ENCODE measurements at places on chromosomes 16 and 17.

- DNase-seq, result no peak
Observed at GRCh38 chr16:56637814-56638750, at the start of gene MT1A. TSS of gene MT1A (plus strand) at chr16:56638666. CDS start at chr16:56638739, 73 bp downstream.

DNA sequence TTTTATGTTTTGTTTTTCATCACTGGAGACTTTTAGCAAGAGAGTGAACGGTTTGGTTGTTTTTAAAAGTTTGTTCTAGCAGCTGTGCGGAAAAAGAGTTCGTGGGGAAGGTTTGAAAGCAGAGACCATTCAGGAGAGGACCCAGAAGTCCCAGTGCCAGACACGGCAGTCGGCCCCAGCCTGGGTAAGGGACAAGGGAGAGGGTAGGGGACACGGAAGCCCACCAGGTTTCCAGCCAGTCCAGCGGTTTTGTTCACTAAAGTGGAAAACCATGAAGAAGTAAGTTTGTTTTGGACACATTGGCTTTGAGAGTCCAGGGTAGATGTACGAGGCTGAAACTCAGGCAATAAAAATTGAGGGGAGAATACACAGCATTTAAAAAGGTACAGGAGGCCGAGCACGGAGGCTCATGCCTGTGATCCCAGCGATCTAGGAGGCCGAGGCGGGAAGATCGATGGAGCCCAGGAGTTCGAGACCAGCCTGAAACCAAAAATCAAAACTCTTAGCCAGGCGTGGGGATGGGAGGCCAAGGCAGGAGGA is 56.8 kb upstream of the RPH3AL start:
- no peak for DNase-seq

DNA sequence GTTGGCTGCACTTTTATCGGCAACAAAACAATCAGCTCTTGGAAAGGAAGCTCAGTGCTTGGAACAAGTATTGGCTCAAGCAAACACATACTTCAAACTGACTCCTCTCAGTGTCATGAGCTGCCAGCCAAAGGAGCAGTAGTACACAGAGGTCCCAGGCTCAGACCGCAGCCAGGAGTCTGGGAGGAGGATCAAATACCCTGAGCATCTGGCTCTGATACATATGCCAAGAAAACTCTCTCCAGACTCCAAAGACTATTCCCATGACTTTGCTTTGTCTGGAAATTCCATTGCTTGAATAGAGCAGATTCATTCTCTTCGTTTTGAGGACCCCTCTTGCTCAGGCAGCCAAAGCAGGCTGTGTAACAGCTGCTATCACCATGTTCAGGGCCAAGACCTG is 501.6 kb upstream of the PSMD7 start:
- no peak for DNase-seq

- no peak for DNase-seq
Observed at GRCh38 chr17:80430446-80431245, 15.7 kb downstream of the ENDOV start.

DNA sequence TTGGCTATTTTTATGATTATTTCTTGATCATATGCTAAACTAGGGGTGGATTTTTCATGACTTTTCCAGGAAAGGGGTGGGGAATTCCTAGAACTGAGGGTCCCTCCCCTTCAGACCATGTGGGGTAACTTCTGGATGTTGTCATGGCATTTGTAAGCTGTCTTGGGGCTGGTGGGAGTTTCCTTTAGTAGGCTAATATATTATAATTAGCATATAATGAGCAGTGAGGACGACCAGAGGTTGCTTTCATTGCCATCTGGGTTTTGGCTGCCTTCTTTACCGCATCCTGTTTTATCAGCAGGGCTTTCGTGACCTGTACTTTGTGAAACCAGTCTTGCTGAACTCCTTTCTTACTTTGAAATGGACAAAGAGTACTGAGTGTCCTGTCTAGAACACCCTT is 40.4 kb upstream of the ABCA5 start:
- DNase-seq, result no peak

DNA sequence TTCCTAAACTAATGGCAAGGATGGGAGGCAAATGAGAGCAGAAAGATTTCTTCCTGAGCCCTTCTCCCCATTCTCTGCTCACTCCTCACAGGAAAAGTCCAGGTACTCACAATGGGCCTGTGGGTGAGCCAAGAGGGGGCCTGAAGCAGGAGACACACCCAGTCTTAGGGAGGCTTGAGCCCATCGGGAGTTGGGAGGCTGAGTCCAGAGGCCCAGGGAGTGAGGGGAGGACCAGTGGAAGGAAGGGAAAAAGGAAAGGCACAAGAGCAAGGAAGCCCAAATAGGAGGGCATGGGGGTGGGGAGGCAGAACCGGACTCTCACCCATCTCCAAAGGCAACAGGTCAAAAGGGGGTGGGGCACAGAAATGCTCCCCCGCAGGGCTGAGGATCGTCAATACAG is 68.1 kb upstream of the CNEP1R1 start:
- no peak for DNase-seq

DNA sequence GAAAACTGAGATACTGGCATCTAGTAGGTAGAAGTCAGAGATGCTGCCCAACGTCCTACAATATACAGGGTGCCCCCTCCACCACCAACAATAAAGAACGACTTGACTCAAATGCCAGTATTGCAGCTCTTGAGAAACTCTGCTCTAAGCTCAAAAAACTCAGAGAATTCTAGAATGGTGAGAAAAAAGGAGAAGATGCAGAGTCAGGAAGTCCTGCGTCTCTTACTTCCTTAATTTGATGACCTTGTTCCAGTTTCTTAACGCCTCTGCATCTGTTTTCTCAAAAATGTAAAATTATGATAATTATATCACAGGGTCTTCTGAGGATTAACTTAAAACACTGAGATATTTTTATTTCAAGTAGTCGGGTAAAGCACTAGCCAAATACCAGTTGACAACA is 1.7 kb upstream of the HSBP1 start:
- no peak for DNase-seq

DNA sequence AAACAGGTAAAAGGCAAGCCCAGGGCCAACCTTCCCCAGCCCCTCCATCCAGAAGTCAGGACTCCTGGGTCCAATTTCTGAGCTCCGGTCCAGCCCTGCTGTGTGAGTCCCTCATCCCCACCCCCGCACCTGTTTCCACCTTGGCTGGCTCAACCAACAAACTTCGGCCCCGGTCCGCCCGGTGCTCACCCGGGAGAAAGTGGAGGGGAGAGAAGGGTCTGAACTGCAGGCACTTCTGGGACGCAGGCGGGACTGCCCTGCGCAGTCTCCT is 541 bp downstream of the RHBDF2 start:
- no peak for DNase-seq

DNA sequence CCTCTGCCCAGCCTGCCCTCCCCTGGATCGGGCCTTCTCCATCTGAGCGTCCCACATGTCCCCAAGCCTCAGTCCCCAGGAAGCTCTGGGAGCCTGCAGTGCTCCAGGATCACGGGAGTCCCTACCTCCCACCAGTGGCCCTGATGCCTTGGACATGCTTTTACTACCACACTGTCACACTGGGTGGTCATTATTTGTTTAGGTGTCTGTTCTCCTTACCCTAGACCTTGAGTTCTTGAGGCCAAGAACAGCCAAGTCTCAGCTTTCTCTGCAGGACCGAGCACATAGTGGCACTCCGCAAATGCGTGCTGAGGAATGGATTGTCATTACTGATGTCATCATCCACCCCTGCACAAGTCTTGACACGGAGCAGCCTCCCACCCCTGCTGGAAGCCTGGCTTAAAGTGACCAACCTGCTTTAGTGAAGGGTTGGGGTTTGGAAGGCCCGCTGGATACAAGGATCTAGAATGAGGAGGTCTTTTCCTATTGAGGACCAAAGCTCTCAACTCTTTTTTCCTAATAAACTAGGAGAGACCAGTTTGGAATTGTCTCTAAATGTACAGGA is 132.9 kb upstream of the CRHR1 start:
- DNase-seq, result no peak

- DNase-seq, result no peak
Observed at GRCh38 chr16:27776556-27777225, 226.7 kb downstream of the KATNIP start.

DNA sequence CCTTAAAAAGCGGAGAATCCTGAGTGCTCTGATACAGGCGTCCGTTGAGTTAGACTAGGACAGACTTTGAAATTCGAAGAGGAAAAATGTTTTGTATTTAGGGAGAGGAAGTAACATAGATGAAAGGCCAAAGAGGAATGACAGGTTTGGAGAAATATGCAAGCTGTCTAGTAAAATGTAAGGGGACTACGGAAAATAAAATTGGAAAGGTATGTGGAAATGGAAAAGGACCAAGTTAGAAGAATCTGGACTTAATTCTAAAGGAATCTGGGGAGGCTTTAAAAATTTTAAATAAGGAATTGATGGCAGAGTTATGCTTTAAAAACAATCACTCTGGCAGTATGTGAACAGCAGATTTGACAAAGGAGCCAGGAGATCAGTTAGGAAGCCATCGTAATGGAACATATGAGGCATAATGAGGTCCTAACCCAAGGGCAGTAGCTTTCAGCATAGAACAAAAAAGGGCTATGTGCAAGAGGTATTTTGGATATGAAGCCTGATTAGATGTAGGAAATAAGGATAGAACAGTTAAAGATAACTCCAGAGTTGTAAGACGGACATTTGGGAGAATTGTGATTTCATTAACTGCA is 38.3 kb downstream of the CYB561 start:
- no peak for DNase-seq

DNA sequence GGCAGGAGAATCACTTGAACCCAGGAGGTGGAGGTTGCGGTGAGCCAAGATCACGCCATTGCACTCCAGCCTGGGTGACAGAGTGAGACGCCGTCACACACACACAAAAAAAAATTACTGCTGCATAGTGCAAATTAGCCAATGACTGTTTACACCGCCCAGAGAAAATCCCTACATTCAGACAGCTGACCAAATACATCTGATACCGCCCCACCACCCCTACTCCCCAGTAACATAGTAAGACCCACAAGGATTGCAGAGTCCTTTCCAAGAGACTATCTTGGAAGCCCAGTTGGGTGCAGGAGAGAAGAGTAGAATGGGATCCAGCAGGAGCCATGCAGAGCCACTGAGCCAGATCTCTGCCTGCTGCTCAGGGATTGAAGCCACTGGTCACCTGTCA is 63.5 kb downstream of the SLC39A11 start:
- DNase-seq, result no peak

DNA sequence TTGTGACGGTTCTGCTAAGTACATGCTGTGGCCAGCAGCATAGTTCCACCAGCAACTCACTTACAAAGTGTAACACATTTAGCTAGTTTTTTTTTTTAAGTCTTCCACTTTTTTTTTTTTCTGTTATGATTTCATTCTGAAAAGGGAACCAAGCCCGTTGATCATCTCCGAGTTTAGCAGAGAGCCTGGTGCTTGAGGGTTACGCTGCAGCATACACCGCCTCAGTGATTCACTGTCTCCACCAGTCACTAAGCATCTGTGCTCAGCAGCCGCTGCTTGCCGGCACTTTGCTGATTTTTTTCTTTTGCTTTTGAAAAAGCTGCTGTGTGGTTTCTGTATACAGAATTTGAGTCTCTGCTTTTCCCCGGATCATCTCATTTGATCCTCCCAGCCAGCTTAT is 194.5 kb upstream of the CDH13 start:
- DNase-seq, result no peak

DNA sequence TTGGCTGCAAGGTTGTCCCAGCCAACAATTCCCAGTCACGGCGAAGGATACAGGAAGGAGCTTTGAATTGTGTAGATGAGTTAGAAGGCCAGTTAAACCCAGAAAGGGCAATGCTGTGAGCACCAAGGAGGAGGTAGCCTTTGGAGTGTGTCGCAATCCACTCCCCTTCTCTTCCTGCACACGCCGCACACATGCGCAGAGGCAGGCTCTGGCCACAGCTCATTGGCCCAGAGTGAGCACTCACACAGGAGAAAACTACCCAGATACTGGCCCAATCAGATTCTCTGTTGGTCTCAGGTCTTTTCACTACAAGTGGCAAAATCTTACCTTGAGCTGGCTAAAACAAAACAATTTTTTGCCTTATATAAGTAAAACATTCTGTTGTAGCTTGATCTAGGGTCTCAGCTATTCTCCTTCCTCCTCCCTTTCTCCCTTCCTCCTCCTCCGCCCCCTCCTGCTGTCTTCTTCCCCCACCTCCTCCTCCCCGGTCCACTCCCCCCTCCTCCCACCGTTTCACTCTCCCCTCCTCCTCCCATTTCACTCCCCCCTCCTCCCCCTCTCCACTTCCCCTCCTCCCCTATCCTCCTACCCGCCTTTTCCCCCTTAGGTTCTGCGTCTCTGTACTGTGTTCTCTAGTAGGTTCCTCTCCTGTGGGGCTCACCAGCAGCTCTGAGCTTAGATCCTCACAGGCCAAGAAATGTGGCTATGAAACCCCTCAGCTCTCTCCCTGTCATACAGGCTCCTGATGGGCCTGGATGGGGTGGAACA is 344.9 kb downstream of the CPPED1 start:
- DNase-seq, result no peak

DNA sequence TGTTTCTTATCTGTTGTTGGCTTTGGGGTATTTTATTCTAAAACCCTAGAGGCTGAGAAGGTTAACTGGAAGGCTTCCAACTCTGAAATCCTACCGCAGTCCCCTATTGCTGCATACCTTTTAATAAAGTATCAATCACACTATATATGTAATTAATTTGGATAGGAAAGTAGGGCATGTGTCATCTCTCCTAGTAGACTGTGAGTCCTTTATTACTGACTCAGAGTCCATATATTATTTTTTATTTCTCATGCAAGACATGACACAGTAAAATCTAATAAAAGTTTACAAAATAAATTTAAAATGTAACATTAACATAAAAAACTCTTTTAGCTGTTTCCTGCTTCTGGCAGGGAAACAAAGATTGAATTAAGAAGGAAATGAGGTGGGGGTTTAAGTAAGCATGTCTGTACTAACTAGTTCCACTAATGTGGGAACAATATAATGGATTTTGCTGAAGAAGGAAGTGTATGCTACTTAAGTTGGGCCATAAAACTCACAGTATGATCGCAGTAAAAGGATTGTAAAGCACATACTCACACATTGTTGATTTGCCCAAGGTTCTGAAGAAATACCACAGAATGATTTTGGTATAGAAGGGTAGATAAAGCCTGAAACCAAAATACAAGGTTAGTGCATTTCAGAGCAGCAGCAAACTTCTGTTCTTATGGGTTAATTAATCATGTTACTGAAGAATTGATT is 97.6 kb upstream of the HLF start:
- DNase-seq, result no peak

DNA sequence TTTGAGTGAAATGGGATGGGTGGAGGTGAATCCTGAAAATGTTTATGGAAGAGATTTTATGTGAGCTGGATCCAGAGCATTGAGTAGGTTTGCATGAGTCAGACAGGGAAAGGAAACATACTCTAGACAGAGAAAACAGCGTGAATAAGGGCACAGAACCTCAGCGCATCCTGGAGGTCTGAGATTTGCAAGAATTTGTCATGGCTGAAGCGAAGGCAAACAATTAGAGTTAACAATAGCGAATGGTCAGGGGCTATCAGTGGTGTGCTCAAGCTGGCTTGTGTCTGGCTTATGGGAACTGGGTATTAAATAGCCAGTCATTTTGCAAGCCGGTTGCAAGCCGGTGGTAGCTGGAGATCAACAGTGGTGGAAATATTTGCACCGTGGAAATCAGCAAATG is 36.4 kb downstream of the MAP2K6 start:
- no peak for DNase-seq

GRCh38 chr17:74272731-74273201 is 1.3 kb upstream of the DNAI2 start:
- no peak for DNase-seq
